ENCODE measurements at places on chromosomes 1 and 21.

DNA sequence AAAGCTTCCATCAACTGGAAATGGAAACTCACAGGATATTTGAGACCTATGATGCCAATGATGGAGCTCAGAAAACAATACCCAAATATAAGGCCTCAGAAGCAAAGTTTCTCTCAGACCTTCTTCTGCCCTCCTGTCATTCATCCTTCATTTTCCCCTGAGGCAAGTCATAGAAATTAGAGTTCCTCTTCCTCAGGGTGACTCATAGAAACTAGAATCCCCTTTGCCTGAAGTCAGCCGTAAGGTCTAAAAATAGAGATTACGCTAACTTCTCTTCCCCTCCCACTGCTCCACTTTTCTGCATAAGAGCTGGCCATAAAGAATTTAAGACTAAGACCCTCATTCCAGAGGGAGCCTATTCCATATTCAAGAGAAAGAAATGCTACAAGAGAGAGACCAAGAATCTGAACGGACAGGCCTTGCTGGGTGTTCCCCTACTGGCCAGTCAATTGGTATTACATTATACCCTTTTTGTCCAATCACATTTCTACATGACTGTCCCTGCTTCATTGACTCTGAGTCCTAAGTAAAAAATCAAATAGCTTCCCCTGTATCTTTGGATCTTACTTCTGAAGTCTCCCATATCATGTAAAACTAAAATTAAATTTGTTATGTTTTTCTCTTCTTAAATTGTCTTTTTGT lies 994.9 kb downstream of the ADGRL2 start:
- DNase-seq = no peak

DNA sequence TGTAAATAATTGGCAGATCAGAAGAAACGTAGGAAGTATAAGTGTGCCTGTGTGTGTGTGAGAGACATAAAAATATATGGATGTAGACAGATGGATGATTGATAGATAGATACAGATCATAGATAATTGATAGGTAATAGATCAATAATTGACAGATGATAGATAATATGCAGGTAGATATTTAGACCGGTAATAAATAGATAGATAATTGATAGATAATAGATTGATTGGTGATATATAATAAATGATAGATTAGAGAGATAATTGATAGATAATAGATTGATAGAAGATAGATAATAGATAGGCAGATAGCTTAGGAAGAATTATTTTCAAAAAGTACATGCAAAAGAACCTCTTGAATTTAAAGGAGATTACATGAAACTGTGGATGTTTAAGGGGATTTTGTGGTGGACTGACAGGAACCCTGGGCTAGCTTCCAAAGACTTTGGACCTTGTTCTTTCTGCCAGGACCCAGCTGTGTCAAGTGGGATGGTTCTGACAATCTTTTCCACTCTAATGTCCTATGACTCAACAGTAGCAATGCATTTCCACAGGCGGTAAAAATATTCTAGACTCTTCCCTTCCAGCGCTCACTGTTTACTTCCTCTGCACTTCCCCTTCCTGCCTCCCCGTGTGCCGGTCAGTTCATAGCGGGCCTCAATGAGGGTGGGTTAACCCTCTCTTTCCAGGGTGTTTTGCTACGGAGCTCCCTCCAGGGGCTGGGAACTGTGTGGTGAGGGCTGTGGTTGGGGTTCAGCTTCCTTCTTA lies 39.4 kb downstream of the KCNJ15 start:
- no peak for DNase-seq

DNA sequence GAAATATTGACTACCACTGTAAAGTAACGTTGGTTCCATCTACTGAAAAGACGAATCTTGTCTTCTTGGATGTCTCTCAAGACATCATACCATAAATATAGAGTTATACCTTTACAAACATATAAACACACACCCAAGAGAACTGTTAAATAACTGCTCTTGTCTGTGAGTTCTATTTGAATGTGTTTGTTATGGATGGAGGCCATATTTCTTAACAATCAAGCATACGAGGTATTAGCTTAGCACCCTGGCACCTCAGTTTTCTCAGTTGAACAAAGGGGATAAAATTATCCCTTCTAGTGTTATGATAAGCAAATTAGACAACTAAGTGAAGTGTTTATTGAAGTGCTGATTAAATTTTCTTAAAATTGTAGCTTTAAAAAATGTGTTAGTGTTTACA lies 336.6 kb upstream of the ZRANB2 start:
- DNase-seq = no peak

- no peak for DNase-seq
Observed at GRCh38 chr1:179968284-179968993, 13.8 kb downstream of the CEP350 start.

DNA sequence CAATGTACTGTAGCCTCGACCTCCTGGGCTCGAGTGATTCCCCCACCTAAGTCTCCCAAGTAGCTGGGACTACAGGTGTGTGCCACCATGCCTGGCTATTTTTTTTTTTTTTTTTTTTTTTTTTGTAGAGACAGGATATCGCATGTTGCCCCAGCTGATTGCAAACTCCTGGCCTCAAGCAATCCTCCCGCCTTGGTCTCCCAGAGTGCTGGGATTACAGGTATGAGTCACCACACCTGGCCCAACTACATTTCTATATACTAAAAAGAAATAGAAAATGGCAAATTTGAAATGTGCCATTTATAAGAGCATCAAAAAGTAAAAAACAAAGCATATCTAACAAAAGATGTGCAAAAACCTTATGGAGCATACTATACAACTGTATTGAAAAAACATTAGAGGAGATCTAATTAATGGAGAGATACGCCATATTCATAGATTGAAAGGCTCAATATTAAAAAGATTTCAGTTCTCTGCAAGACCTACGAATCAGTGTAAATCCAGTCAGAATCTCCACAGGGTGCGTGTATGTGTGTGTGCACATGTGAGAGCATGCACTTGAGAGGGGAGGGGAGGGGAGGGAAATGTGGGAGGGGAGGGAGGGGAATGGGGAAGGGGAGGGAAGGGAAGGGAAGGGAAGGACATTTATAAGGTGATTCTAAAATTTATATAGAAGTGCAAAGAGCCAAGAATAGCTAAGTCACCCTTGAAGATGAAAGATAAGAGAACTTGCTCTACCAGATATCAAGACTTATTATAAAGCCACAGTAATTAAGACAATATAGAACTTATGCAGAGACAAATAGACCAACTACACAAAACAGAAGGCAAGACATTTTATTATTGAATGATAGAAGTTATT lies 15.5 kb upstream of the PADI4 start:
- no peak for DNase-seq

DNA sequence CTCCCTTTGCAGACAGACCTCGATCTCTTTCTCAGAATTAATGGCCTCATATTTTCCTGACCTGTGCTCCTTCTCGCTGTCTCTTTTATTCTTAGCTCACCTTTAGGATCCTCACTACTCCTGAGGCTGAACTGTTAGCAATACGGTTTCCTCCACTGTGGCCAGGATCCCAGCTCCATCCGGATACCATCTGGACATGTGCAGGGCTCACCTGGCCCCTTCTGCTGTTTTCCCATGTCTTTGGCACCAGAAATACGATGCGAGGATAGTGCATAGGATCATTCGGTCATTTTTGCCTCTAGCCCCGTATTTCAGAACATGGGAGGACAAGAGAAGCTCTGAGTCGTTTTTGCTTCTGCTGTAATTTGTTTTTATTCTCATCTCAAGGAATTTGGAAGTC lies 108.5 kb upstream of the KIF26B start:
- DNase-seq = no peak

DNA sequence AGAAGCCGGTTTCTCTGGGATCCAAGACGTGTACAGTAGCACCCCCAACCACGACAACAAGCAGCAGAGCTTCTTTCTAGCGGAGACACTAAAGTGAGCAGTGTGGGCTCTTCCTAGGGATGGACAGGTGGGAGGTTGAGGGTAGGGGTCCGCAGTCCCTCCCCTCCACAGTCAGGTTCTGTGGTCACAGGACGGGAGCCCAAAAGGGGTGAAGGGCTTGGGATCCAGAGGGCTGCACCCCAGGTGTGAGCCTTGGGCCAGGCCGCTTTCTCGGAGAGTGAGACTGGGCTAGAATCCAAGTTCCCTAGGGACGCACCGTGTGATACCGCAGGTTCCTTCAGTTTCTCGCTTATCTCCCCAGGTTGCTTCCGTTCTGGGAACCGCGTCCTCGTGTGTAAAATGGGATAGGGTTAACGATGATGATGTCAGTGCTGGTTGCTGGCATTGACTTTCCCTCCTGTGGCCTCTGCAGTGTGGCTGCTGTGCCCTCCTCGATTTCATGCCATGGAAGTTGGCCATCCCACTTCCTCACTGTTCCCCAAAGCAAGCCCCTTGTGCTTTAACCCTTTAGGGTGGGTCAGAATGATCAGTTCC lies 17.3 kb upstream of the SELENON start:
- DNase-seq = no peak

GRCh38 chr21:27104846-27105431 lies 138.1 kb upstream of the ADAMTS5 start:
- peak; percentile 11 for DNase-seq

- no peak for DNase-seq
Observed at GRCh38 chr1:206047271-206047670, 5.7 kb upstream of the RHEX start.

GRCh38 chr1:16440131-16440469 lies 424 bp upstream of the NECAP2 start:
- no peak for DNase-seq

DNA sequence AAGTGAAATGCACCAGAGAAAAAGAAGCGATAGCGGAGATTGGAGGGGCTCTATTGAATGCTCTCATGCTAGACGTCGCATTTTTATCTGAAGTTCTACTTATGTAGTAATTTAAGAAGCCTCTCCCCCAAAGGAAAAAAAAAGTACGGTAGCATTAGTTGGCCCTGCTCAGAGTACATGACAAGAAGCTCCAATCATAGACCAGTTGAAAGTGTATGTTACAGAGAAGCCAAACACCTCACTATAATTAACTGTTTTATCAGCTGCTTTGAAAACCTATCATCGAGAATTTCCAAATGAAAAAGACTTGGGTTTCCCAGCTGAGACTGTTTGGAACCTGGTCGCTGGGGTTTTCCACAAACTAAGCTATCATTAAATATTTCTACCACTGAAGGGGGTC lies 19.6 kb upstream of the OVAAL start:
- no peak for DNase-seq

DNA sequence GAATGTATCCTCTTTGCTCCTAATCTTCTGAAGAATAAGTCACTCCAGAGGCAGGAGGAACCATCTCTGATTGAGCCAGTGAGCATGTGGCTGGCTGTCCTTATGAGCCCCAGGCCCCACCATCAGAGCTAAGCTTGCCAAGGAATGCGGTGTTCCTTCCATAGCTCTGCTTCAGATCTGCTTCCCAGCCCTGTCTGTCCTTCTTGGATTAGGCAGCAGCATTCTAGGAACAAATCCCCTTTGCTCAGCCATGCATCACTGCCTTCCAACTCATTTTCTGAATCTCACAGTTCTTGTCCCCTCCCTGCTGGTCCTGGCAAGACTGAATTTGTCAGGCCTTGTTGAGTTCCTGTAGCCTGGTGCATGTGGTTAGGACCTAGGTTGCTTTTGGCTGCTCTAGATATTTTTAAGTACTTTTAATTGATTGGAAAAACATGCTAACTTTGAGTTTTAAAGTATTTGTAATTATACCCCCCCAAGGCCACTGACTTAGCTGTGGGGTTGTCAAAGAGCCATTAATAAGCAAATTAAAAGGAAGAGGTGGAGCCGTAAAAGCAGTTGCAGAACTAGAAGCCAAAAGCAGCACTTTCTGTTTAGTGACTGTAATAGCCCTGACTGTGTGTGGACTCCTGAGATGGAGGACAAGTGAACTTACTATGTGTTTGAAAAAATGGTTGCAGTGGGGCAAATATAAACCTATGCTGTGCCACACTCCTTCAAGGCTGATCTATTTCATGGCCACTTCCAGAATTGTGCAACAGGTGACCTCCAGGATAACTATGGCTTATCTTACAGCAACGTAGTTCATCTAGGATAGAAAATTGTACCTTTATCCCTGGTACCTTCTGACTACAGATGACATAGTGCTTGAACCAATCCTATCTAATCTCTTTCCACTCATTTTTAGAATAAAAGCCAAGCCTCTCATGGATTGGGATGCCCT lies 61.3 kb upstream of the BACH1 start:
- DNase-seq = no peak

DNA sequence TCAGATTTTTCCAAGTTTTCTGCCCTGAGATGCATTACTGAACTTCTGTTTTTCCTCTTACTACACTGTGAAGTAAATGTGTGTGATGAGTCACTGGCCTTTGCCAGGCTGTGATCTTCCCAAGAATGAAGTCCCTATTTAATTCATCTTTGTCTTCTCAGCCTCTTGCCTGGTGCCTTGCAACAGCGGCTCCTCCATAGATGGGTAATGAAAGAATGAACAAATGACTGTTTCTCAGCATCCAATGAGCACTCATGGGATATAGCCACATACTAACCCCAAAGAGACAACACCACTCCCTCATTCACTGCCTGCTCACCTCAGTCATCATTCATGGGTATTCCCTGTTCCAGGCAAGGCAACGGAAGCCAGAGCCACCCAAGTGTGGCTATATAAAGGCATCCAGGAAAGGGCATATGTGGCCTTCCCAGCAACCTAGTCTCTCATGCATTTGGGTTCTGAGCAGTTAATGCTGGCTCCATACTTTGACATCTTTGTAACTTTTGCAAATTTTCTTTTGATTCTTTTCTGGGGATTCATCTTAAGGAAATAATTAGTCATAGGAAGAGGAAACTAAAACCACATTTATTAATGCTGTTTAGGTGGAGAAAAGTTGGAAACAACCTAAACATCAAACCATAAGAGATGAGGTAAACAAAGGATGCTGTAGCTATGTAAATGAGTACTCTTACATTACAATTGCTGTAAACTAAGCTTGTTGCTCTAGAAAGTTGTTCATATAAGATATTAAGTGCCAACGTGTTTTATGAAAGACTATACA lies 71.9 kb downstream of the HIVEP3 start:
- no peak for DNase-seq

DNA sequence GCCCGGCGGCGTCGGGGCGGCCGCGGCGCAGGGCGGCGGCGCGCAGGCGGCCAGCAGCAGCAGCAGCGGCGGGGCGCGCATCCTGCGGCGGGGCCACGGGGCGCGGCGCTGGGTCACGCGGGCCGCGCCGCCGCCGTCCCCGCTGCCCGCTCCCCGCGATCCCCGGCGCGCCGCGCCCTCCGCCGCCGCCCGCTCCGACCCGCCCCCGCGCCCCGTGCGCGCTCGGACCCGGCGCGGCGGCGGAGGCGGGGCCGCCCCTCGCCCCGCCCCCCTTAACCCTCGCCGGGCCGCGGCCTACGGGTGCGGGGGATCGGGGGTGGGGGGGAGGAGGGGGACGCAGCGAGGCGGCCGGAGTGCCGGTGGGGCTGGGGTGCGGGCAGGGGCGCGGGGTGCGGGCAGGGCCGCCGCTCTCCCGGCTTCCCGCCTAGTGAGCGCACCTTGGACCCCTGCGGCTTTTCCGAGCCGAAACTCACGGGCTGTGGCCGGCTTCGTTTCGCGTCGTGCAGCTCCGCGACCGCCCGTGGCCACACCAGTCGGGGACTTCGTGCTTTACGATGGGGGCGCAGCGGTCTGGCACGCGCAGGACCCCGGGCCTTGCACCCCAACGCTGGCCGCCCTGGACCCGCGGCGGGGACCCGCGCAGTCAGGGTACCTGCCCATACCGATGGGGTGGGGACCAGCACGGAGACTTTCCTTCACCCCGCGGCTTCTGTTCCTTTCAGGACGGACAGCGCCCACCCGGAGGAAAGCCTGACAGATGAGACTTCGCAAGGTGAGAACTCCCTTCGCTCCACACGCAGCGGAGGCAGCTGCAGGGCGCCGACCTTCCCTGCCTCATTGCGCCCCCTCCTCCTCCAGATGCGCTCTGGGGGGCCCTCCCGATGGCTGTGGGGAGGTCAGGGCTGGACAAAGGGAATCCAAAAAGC lies at the start of gene FNDC10:
TSS of gene FNDC10 (minus strand) at position 201 of the 926 bp plus-strand sequence. CDS start at position 81, 120 bp downstream.
- no peak for DNase-seq

GRCh38 chr1:22289307-22289995 lies 146.6 kb upstream of the WNT4 start:
- DNase-seq = no peak

GRCh38 chr1:35657851-35658250 lies 16.5 kb upstream of the PSMB2 start:
- DNase-seq = no peak

Measured in HS-5 (cell line).